Fibroblast of skin of scalp (primary cell): ENCODE measurements at places on chromosomes 1 and 21.

GRCh38 chr1:3981746-3982505 lies 81.9 kb upstream of the C1orf174 start:
- DNase-seq, result no peak

DNA sequence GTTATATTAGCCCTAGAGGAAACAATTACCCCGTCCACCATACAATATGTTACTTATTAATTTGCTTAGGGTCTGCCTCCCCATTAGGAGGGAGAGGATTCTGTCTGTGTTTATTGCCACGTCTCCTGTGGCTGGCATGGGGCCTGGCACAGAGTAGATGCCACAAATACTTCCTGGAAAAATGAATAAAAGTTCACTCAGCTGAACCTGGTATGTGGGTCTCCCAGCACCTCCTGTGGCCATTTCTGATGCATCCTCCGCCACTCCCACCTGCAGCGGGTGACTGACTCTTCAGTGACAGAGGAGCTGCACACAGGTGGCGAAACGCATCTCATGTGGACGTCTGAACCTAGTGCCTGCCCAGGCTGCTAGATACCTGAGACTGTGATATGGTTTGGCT lies 112.7 kb downstream of the CLIC6 start:
- DNase-seq, result no peak

DNA sequence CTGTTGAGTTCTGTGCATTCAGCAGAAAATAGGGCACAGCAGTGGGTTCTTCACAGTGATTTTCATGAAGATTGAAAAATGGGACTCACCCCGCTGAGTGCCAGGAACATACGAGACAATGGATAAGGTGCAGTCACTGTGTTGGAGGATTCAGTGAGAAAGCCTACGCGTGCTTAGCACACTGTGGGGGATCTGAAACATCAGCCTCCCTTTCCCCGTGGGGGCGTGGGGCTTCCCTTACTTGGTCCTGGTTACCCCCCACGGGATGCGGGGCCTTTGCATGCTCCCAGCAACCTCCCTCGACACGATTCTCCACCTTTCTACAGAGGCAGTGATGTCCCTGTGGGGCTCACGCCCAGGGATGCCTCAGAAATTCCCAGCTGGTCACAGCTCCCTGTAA lies 252.2 kb upstream of the C1orf174 start:
- DNase-seq, result no peak

DNA sequence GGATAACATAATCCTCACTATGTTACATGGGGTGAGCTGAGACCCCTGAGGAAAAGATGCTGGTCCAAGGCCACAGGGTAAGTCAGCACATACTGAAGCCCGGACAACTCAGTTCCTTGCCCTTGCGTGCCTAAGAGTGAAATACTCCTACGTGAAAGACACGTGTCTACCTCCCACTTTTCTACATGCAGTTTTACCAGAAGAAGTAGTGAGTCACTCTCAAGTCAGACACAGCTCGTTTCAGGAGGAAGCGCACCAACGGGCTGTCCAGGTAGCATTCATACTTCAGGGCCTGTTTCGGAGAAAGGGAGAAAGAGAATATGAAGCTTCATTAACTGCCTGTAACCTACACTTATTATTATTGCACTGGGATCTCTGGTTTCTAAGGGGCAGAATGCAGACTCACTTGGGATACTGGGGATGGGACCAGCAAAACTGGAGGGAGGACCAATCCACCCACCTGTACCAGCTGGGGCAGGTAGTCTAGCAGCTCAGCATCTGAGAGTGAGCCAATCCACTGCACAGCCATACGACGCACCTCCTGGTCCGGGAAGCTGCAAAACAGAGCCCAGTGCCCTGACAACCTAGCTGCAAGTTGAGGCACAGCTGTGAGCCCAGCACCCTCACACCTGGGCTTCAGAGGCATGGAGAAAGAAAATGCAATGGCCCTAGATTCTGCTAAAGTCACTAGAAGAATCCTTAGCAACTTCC lies 32.4 kb upstream of the PPP1R15B start:
- no peak for DNase-seq

- no peak for DNase-seq
Measured at GRCh38 chr1:231170875-231171274, 9.0 kb downstream of the TRIM67 start.

DNA sequence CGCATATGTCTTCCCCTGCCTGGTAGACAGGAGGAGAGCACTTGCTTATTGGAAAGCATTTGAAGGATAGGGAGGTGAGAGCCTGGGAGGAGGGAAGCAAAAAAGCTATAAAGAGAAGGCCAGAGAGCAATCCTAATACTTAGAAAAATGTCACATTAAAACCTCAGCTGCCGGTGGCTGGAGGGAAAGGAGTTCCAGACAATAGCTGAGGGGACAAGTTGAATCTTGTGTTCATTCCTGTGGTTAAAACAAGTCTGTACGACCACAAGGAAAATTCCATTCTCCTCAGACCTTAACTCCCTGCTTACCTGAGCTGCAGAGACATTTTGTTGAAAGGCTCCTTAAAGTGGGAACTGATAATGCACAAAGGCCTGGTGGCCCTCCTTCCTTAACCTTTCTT lies 218.8 kb upstream of the CAMK1G start:
- no peak for DNase-seq

- no peak for DNase-seq
Measured at GRCh38 chr21:38639571-38640354, 141.5 kb upstream of the ERG start.

GRCh38 chr1:109529881-109530456 lies 9.7 kb upstream of the GPR61 start:
- DNase-seq, result peak; percentile 15

DNA sequence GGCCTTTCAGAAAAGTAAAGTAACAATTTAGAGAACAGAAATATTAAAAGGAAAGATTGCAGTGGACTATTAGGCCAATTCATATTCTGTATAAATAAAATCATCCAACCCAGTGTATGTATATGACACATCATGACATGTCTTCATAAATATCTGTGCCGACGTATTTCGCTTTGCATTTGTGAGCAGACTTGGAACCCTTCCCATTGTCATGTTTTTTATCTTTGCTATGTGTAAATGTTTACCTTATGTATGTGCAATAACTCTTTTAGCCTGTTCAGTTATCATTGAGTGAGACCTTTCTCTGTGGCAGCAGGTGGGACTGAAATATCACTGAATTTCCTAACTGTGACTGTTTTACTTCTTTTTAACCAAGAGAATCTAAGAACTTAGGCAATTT lies 58.0 kb upstream of the FAM3B start:
- DNase-seq, result no peak

- DNase-seq, result no peak
Measured at GRCh38 chr1:33344896-33345560, 24.1 kb upstream of the A3GALT2 start.

- no peak for DNase-seq
Measured at GRCh38 chr1:78712467-78713051, 62.9 kb downstream of the IFI44 start.

- no peak for DNase-seq
Measured at GRCh38 chr1:16077406-16078245, 4.2 kb upstream of the FAM131C start.

DNA sequence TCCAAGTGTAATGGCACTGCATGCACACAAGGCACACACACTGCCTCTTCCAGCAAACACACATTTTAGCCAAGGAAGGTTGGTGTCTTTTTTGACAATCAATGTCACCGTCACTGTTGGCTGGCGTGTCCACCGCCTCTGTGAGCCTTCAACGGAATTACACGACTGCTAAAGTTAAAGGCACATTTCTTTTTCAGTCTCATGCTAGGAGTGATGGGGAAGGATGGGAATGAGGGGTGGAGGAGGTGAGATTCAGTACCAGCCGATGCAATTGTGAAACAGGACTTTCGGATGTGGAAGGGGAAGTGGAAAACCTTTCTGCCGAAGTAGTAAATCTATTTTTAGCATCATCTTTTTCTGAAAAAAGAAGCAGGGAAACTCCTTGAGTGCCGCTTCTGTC lies 1.4 kb downstream of the ELAVL4 start:
- no peak for DNase-seq

DNA sequence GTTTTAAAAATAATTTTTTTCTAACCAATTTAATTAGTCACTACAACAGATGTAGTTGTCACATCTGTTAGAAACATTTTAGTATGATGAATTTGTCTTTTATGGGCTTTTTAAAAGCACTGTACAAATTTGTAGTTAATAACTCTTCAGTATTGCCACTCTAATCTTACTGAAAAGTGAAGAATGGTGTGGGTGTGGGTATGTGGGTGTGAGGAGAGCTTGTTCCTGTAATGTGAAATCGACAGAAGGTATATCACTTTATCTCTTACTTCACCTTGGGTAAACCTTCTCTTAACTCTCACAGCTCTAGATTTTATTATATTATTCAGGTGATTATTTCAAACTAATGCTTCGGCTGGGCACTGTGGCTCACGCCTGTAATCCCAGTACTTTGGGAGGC lies 42.5 kb downstream of the TMEM200B start:
- DNase-seq, result no peak

GRCh38 chr1:5976231-5976630 lies 16.0 kb downstream of the NPHP4 start:
- no peak for DNase-seq

DNA sequence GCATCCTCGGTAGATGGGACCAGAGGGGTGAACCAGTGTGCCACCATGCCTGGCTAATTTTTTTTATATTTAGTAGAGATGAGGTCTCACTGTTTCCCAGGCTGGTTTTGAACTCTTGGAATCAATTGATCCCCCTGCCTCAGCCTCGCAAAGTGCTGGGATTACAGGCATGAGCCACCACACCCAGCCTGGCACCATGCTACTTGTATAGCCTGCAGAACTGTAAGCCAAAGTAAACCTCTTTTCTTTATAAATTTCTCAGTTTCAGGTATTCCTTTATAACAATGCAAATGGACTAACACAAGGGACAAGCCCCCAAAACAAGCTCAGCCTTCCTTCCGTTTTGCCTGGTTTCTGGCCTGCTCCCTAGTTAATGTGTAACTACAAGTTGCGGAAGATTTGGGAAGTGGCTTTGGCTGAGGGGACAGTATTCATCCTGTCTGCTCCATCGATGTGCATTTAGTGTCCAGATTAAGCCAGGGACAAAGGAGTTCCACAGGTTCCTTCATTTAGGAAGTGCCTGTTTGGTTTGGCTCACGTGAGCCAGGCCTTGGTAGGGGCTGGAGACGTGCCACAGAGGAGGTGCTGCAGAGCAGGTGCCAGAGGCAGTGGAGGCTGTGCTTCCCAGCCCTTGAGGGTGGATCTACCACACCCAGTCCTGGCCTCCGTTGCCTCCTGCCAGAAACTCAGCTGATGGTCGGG lies 4.4 kb downstream of the AVPR1B start:
- DNase-seq, result no peak
